ENCODE measurements at places on chromosomes 11 and 22. TPM values are rescaled to one million over a fixed set of nuclear protein-coding genes. Genes with fewer than 3 reads are reported as not detected.

DNA sequence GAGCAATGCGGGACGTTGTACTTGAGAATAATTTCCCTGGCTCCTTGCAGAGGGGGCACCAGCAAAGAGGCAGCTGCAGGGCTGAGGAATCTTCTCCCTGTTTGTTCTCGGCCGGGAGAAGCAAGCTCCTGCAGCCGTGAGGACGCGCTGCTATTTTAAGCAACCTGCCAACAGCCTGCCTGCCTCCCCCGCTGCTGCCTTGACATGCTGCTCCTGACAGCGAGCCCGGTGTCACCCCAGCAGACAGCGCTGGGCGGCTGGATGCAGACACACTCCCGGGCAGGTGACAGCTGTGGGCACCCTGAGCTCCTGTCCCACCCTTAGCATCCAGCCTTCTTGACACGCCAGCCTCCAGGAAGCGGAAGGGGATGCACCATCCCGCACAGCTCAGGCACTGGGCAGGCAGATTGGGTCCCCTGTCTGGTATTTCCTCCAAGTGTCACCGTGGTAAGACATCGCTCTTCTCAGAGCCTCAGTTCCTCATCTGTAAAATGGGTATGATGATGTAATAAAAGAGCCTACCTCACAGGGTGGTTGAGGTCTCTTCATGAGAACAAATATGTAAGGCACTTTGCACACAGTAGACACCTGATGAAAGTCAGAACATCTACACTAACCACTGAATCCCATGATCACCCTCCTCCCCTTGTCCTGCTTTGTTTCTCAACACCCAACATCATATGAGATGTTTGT lies 530.6 kb downstream of the MN1 start:
- no peak for DNase-seq

- no peak for DNase-seq
Observed at GRCh38 chr11:31813391-31814175, 2.5 kb upstream of the PAX6 start.

Gene NAALAD2
- not detected for total RNA-seq

Gene RIMBP3C
- total RNA-seq: 0.50 TPM

DNA sequence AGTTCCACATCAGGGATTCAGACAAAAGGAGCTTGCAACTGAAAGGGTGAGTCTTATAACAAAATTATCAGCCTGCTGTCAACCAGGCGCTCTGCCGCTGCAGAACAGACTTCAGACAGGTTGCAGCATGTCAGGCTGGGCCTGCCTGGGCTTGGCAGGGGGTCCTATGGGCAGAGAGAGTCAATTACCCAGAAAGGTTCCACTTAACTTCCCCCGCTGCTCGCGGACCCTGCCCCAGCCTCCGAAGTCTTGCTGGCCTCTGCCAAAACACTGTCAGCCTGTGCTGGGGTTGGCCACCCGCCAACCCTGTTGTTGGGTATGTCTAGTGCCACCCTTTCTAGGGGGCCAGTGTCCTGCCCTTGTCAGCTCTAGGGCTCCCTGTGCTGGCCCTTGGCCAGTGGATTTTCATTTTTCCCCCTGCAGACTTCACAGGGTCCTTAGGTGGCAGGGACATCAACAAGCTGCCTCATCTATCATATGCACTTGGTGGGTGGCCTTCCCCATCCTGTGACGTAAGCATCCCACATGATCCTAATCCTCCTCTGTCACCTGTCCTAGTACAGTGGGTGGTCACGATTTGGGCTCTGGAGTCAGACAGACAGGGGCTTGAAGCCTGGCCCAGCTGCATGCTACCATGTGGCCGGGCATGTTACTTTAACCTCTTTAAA lies 166.5 kb upstream of the CADM1 start:
- DNase-seq: no peak

DNA sequence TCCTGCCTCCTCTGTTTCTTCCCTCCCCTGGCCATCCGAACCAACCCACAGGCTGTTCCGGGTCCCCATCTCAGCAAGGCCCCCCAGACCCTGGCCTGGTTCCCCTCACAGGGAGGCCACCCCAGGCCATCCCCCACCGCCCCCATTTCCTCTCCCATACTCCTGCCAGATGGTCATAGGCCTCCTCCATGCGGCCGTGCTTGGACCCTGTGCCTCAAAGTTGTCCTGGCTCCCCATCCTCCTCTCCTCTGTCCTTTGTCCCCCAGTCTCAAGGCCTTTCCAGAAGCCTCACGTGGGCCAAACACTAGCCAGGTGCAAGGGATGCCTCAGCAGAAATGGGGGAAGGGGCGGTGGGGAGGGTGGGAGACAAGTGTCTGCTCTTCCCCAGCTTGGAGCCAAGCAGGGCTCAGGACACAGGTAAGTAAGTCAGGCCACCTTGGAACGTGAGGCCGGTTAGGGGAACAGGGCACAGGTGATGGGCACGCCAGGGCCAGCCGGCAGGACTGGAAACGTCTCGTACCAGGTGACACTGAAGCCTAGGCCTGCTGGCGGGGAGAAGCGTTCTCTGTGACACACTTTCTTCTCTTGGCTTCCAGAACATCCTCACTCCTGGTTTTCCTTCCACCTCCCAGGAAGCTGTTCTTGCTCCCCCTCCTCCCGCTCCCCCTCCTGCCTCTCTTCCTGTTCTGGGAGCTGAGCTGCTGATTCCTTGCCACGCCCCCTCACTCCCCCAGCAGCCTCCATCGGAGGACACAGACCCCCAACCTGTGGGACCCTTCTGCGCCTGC lies 31.5 kb upstream of the SLC22A12 start:
- no peak for DNase-seq

- DNase-seq: peak; percentile 75
Observed at GRCh38 chr22:22558972-22559603, at the start of gene PRAME. Gene PRAME (minus strand): TSS chr22:22559265. CDS start chr22:22556832, 2,433 bp downstream.

GRCh38 chr11:43392713-43393112 lies 34.0 kb downstream of the TTC17 start:
- no peak for DNase-seq

Measured in A172 (cell line).